Stimulated activated CD8-positive, alpha-beta memory T cell treated with anti-CD3 and anti-CD28 coated beads, Interleukin-12 subunit alpha, Interleukin-12 subunit beta, amount 100 ng/mL, for 4 hours (primary cell): ENCODE measurements at places on chromosomes 13 and 19.

DNA sequence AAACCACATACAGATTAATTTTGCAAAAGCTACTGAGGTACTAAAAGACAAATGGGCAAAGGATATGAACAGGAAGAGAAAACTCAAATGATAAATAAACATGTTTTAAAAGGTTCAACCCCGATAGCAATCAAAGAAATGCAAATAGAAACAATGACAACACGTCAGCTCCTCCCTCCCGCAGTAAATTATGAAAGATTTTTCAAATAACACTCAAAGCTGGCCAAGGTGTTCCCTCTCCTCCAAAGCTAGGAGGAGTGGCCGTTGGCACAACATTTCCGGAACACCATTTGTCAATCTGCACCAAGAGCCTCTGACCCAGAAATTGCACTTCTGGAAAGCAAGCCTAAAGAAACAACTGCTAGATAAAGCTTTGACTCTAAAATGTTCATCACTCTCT, 28.3 kb downstream of the INSR start:
- no peak for DNase-seq

DNA sequence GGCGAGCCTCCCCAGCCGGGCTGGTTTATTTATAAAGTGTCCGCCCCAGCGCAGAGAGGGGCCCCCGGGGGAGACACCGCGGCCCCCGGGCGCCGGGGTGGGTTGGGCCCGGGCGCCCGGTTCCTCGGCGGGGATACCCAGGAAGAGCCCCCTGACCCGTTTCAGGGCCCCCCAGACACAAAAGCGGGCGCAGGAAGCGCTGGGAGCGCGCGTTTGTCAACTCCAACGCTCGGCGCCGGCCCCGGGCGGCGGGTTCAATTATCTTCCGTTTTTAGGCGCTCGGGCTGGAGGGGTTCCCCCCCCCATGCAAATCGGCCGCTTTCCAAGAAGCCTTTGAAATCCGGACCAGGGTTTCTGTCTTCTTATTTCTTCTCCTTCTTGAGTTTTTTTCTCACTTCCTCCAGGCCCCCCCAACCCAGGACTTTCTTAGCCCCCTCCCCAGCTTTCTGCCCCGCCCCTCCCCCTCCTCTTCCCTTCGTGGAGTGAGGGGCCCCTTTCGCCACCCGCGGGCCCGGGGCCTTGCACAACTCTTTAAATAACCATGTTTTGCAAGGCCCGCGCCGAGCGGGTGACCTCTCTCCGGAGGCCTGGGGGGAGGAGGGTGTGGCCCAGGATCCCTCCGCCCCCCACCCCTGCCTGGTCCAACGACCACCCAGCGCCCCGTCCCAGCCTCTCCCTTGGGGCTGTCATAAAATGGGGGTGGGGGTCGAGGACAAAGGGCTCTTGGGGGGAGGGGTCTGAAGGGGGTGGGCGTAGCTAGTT, 935 bp downstream of the ARID3A start:
- no peak for DNase-seq

GRCh38 chr13:23639674-23640073, 69.5 kb downstream of the TNFRSF19 start:
- no peak for DNase-seq

GRCh38 chr13:111006506-111007031, 91.7 kb upstream of the ANKRD10 start:
- DNase-seq = no peak
